ENCODE measurements at places on chromosomes 12 and 14.

DNA sequence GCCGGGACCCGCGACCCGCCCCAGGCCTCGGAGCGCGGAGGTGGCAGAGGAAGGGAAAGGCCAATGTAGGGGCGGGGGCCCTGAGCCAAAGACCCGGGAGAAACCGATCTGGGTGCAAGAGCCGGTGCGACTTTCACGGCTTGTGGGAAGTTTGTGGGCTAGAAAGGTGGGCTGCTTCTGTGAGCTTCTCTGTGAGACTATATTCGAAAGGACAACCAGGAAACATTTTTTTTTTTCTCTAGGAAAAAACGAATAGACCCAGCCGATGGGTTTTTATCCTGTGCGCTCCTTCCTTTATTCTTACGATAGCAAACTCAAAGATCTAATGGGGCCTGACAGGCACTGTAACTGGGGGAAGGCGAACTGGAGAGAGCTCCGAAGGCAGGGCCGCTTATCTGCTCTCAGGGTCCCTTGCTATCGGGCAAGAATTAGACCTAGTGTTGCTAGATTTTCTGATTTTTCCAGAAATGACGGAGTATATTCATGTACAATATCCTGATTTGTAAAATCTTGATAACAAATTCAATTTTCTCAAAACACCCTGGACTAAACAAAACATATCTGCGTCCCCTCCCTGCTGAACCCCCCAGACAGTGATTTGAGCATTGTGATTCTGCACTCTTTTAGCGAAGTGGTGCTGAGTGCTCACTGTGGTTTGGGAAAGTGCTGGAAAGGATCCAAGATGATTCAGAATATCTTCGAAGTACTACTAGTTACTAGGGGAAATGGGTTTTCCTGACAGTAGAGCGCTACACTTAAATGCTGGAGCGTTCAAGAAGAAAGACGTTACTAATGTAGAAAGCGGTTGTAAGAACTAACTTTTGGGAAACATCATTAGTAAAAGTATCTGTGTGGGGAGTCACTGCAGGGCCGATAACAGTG is 563 bp upstream of the STXBP6 start:
- no peak for DNase-seq

DNA sequence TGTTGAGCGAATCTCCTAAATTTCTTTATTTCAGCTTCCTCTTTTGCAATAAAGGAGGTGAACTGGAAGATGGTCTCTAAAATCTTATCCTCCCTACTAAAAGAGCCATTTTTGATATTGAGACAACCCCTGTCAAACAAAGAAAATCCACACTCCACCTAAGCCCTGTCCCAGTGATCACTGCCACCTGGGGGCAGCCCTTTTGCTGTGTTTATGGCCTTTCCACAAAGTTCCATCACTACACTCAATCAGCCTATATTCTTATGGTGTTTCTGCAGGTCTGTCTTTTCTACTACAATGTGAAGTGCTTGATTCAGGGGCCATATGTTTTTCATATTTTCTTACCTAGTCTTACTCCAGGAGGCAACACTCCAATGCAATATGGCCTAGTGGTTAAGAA is 163.7 kb downstream of the BMP4 start:
- no peak for DNase-seq

DNA sequence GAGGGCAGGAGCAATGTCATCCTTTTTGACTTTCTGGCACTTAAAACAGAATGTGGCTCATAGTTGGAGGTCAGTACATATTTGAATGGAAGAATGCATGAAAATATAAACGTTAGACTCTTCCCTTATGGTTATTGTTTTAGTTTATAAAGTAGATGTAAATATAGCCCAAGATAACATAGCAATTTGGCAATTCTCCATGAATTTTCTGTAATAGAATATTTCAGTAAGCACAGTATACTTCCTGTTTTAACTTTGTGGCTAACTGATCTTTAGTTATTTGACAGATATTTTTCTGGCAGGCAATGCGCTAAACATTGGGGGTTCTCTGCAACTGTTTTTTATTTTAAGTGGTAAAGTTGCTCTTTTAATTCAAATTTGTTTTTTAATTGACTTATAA is 763.0 kb downstream of the NRXN3 start:
- DNase-seq, result no peak

GRCh38 chr12:71626098-71626497 is 37.5 kb downstream of the ZFC3H1 start:
- DNase-seq, result no peak

DNA sequence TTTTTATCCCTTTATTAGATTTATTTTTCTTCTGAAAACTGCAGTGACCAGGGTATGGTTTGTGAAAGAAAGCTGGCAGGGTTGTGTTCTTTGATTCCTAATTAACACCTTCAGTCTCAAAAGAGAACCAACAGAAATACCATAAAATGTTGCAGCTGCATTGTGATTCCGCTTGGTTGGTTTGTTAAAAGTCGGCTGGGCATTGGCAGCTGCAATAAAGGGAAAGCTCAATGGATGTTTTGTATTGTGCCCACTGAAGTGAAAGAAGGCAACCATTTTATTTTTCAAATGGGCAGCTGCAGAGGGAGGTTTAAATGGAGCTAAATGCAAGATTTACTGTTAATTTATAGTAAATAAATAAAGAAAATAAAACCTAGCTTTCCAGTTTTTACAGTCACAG is 16.7 kb downstream of the LGR5 start:
- DNase-seq, result no peak

GRCh38 chr12:131828671-131829355 is 620 bp downstream of the MMP17 start:
- peak; percentile 54 for DNase-seq

GRCh38 chr12:21941506-21942376 is 515 bp upstream of the ABCC9 start:
- DNase-seq, result no peak

DNA sequence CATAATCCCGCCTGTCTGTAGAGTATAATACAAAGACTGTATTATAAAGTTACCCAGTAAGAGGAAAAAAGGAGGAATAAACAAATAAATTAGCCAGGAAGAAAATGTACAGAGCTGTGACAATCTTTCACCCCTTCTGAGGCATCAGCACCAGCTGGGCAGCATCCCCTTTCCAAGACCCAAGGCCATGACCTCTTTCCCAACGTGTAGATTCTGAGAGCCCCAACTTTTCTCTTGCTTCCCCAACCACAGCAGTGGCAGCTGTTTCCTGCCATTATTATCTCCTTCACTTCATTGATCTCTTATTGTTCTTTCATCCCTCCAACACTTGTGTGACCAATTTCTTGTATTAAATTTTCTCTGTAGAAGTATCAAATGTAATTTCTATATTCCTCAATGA is 101.6 kb downstream of the BBS10 start:
- no peak for DNase-seq

DNA sequence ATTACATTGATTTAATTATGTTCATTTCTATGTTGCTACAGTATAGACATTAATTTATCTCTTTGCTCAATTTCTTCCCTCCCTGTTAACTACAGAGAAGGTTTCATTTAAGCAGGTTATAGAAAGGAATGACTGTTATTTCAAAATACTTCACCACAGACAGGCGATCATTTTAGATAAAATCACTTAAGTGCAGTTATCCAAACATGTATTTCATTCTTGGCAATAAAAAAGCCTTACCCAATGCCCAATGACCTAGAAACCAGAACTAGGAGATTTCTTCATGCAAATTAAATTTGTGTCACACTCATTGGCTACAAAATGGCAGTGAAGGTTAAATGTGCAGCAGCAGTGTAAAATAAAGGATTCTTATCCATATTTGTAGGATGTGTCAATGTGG is 266.4 kb downstream of the KCNH5 start:
- no peak for DNase-seq

GRCh38 chr14:22003461-22003860 is 329.8 kb upstream of the OR4E1 start:
- no peak for DNase-seq

- DNase-seq, result no peak
These were observed 1.2 kb downstream of the ZNF410 start for GRCh38 chr14:73887694-73888459.

DNA sequence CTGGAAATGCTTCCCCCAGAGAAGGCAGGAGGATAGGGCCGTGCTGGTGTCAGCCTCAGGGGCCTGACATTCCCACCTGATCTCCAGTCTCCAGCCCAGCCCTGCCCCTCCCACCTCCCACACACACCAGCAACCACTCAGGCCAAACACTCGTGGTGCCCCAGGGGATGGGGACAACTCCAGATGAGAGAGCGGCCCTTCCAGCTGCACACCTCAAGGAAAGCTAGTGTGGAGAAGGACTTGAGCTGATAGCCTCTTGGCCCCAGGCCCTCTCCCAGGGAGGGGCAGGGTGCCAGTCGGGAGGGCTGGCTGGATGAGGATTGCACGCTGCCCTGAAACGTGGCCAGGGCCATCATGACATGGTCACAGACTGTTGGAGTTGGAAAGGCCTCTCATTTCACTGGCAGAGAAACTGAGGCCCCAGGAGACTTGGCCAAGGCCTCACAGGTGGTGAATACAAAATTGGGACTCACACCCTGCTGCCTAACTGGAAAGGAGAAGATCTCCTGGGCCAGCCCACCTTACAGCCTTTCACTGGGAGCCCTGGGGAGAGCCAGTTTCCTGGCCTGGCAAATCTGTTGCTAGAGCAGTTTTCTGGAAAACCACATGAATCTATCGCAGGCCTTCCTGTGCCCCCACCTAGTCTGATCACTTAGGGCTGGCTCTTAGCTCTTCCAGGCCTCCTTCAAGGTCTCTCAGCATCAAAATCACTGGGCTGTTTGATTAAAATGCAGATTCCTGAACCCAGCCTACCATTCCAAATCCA is 52.1 kb downstream of the IRF2BPL start:
- DNase-seq, result no peak

DNA sequence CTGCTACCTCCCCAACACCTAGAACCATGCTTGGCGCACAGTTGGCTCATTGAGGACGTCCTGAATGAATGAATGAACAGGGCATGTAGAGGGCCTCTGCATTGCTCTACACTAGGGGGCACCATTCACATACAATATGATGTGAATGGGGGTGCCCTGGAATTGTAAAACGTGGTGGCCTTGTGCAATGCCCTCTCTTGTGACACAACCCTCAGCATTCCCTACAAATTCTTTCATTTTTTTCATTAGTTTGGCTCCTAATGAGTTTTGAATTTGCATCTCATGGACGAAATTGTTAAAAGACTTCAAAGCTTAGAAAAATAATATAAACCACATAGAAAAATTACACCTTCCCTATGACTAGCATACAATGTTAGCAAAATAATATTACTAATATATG is 2.3 kb upstream of the DIO2 start:
- peak; percentile 0 for DNase-seq

DNA sequence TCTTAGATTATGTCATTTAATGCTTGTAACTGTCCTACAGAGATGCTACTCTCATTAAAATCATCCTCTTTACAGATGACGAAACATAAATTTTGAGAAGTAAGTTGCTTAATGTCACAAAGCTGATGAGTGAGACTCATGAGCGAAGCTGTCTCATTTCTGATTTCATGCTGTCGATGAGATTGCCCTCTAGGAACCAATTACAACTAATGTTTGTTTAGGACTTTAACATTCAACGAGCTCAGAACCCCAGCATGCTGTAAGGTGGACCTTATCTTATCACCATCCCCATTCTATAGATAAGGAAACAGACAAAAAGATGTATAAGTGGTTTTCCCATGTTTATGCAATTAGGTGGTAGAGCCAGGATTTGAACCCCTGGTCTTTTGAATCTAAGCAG is 23.1 kb downstream of the BHLHE41 start:
- DNase-seq, result no peak

- peak; percentile 26 for DNase-seq
These were observed 120.2 kb downstream of the CRACR2A start for GRCh38 chr12:3632754-3633153.

DNA sequence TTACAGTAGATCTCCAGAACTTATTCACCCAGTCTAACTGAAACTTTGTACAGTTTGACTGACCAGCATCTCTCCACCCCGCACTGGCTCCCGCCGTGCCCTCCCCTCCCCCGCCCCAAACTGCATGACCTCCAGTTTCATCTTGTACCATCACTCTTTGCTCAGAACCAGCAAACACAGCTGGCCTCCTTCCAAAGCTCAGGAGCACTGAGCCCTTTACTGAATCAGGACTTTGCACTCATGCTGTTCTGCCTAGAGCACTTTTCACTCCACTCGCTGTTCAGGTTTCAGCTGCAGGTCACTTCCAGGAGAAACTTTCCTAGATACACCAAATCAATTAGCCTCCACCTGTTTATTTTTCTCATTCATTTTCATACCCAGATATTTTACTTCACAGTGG is 455.3 kb upstream of the PDE3A start:
- peak; percentile 21 for DNase-seq

DNA sequence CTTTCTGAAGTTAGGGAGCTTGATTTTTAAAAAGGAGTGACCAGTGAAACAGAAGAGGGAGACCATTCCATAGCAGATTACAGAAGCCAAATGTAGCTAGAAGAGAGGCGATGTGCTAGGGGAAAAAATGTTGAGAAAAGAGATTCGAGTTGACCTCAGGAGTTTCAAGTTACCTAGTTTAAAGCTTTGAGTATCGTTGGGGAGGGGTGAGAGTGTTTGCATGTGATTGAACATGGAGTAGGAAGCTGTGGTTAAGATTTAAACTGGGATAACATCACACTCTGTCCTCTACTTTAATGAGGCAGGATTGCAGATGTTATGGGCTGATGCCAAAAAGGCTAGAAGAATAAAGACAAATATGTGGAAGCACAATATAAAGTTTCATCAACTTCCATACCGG is 3.7 kb downstream of the LETMD1 start:
- no peak for DNase-seq

GRCh38 chr14:103185051-103186029 is 62.1 kb downstream of the TNFAIP2 start:
- DNase-seq, result peak; percentile 38

- no peak for DNase-seq
These were observed 68.8 kb downstream of the SLCO1A2 start for GRCh38 chr12:21265932-21266331.

- DNase-seq, result no peak
These were observed 9.0 kb upstream of the MLEC start for GRCh38 chr12:120677765-120678473.

- peak; percentile 84 for DNase-seq
These were observed 58.2 kb upstream of the FLRT2 start for GRCh38 chr14:85471744-85472143.

GRCh38 chr12:68001486-68002466 is 12.5 kb downstream of the IFNG-AS1 start:
- DNase-seq, result peak; percentile 5

DNA sequence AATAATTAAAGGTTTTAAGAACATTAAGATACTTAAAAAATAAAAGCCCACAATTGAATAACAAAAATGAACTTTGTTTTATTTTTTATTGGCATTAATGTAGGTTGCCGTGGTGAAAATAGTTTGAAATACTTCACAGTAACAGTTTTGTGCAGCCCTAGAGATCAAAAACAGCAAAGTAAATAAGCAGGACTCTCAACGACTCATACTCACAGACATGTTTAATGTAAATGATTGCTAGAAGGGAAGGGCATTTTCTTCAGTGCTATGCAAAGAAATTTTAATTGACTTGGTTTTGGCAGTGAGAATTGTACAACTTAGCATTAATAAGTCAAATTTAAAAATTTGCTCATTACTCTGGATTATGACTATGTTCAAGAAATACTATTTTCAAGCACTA is 16.0 kb downstream of the TRMT5 start:
- DNase-seq, result no peak

DNA sequence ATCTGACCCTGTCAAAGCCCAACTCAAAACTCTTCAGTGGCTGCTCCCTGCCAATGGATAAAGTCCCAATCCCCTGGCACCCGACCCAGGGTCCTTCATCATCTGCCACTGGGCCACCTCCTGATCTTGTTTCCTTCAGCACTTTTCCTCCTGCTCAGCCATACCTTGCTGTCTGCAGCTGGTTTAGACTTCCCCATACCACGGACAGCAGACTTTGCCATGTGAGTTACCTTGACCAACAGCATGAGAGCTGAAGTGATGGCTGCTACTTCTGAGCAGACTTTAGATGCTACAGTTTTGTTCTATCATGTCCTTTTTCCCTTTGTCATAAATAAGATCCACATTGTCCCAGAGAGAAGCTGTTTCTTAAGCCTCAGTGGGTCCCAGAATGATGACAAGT is 33.3 kb upstream of the STON2 start:
- DNase-seq, result no peak

All from NCI-H146 (cell line).